ENCODE measurements at places on chromosomes 13 and 19. TPM values are rescaled to one million over a fixed set of nuclear protein-coding genes. Genes with fewer than 3 reads are reported as not detected.

DNA sequence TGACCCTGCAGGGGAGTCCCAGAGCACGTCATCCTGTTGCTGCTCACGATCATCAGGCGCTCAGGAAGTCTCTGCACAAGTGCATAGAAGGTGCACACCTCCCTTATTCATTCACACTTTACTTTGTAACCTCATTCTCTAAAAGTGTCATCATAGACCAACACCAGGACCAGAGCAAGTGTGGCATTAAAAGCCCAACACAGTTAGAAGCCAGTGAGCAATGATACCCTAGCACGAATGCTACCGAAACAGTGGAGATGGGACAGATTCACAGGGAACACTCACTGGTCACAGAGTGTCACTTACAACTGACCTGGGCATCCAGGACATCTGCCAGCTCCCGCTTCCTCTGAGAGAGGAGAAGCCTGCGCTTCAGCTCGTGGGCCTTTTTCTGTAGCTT is 17.0 kb downstream of the HAUS8 start:
- peak; percentile 47 for DNase-seq

GRCh38 chr13:55214841-55215345 is 1925.8 kb upstream of the PRR20A start:
- DNase-seq, result no peak

The C19orf33 gene
- total RNA-seq, result 2.1 TPM

- no peak for DNase-seq
Observed at GRCh38 chr19:38742296-38742695, 2.0 kb downstream of the CAPN12 start.

DNA sequence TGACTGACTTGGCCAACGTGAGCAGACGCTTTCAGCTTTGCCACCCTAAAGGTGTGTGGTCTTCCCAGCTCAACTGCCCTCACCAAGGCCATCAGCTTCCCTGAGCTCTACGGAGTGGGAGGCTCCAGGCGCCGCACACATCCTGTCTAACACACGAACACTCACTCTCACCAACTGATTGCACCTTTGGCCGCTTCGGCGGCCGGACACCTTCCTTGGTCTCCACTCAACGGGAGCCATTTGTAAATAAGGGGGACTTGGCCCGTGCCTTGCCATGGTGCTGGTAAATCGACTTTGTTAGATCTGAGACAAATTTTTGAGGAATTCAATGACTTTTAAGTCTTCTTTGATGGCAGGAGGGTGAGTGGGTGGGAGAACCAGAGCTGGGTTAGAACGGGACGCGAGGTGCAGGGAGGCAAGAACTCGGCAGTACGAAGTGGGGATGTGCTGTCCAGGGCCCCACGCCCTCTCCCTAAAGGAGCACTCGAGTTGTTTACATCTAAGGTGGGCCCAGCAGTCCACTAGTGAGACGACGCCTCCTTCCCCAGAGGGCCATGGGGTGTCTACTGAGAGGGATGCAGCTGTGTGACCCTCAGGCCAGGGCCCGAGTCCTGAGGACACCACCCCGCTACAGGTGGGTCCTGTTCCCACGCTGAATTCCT is 4.4 kb downstream of the C13orf46 start:
- DNase-seq, result no peak

DNA sequence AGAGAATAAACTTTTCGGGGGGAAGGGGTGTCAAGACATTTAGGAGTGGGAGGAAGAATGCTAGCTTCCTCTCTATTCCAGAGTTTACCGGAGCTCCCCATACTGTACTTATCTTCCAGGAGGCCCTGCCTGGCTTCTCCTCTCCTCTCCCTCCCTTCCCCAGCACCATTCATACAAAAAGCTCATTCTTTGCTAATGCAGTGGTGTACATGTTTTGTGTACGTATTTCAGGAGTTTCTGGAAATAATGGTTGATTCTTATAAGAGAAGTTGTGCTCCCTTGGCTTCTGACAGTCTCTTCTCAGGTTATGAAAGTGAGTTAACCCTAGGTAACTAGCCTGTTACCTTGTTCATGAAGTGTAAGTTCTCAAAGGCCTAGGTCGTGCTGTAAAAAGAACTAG is 7.1 kb downstream of the SAMD4B start:
- DNase-seq, result no peak

The KLK4 gene
- total RNA-seq, result not detected

The PPP1R37 gene
- 46.2 TPM for total RNA-seq

GRCh38 chr19:19997656-19998268 is 41.5 kb downstream of the ZNF682 start:
- DNase-seq, result peak; percentile 1

GRCh38 chr13:42405665-42406390 is 133.9 kb downstream of the AKAP11 start:
- peak; percentile 6 for DNase-seq

DNA sequence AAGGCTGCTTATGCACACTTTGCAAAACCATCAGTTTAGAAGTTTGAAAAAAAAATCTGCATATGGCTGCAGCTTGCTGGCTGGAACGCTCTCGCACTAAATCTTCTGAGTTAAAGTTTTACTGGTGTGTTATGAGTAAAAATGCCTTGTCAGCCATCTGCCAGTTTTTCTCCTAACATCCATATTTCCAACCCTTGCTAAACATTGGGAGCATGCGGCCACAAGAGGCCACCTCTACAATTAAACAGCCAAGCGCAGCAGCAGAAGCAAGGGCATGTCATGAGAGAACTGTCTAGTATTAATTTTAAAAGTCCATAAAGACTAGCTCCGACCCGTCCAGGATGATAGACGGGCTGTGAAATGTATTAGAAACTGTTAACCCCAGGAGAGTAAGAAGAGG is 248.3 kb downstream of the TSHZ3 start:
- DNase-seq, result no peak

The STAP2 gene
- total RNA-seq, result 2.9 TPM

The LGALS7 gene
- total RNA-seq, result not detected

DNA sequence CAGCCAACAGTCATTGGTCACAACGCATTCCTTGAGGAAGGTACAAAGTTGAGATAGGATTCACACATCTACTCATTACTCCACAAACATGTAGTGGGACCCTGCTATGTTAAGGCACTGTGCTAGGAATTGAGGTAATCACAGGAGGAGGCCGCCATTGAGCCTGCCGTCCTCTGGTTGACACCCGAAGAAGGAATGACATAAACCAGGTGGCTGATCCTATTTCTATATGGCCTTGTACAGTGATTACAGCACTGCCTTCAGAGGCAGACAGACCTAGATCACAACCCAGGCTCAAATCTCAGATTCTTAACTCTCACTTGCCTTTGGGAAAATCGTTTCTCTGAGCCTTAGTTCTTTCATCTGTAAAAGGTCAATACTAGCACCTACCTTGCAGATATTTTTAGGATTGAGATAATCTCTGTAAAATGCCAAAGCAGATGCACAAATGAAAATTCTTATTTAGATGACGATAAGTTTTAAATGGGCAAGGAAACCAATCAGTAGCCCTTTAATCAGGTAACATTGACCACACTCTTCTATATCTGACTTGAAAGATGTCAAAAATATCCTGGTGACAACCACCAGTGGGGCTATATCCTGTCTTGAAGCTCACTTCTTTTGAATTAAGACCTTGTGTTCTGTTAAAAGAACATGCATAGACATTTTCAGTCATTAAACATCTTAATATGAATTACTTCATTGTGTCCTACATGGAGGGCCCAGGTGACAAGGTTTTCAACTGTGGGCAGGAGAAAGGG is 251.6 kb downstream of the KCTD12 start:
- DNase-seq, result no peak

DNA sequence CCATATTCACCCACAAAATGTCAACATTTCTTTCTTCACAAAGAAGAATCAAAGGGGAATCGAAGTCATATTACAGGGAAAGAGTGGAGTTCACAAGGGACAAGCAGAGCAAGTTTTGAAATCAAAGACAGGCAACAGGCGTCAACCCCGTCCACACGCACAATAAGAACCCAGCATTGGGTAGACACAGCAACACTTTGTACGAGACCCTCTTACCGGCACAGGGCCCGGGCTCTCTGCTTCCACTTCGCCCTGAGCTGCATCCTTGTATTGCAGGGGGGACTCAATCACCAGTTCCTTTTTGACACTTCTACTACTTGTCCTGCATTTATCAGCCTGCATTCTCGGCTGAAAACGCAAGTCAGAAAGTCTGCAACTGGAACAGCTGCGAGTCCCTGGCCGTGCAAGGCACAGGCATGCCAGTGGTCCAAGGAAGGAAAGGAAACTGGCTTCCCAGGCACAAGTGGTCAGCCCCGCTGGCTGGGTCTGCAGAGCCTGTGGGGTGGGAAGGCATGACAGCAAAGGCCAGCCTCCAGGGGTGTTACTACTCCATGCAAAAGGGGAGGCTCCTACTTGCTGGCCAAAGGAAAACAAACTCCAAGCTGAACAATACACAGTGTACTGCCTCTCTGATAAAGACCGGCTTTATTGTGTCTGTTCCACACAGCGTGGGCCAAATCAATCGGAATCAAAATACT is at the start of gene DOCK9:
TSS of gene DOCK9 (minus strand) at position 497 of the 698 bp plus-strand sequence. CDS start at position 342, 155 bp downstream.
- peak; percentile 93 for DNase-seq

DNA sequence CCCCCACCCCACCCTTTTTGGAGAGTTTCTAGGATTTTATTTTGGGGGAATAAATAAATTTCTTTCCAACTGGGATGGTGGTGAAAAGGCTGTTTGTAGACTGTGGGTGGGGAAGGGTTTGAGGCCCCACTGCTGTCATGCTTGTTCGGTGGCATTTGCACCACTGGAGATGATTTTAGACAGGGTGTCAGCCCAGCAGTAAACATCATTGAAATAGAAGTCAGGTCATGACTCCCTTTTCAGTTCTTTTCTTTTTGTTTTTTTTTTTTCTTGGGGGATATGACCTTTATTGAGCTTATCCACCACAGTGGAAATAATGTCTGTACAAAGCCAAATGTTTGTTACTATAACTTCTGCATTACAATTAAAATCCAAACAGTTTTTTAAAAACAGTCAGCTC is 14.1 kb downstream of the UBAC2 start:
- DNase-seq, result no peak

DNA sequence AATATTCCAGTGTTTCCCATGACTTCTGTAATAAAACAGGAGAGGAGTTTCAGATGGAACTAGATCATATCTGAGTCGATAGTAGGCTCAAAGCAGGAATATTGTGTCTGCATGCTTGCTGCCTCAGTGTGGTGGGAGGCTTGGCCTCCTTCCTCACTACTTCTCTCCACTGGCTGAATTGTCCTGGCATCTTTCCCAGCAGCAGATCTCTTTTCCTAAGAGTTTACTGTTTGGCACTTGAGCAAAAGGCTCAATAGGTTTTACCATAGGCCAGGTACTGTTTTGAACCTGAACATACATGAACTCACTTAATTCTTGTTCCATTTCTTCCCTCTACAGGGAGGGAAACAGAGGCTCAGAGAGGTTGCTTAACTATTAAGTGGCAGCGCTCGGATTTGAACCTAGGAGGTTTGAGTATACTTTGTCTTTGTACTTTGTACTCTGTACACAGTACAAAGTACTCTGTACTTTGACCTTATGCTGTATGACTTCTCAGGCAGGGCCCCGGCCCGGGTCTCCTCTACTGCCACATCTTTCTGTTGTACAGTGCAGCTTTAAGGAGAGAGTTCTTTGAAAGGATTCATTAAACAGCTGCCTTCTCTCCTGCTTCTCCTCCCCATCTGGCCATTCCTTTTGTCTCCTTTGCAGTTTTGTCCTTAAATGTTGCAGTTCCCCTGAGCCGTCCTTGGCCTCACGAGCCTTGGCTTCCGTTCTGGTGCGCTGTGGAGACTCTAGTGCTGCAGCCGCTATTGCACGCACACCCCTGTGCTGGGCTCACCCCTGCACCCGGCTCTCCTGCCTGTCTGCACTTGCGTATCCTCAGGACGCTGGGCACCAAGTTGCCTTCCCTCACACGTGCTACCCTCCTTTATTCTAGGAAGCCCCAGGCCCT is 8.1 kb downstream of the B3GLCT start:
- DNase-seq, result no peak

DNA sequence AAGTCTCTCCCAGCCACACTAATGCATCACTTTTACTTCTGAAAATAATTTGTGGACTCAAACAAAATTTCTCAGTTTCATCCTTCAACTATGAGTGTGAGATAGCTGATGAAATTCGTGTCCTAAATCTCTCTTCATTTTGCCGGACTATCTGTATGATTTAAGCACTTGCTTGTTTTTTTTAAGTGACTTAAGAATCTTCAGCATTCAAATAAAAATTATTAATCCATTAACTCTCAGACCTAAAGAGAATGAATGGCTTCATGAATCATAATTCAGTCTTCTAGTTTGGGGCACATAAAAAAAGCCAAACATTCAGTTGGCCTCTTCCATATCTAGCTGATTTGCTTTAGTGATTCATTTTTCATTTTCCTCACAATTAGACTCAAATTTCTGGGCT is 579.5 kb downstream of the DCT start:
- DNase-seq, result peak; percentile 14

The CEACAM20 gene
- not detected for total RNA-seq

The MEX3D gene
- 81.8 TPM for total RNA-seq

All from LHCN-M2 (cell line).